Stimulated activated CD8-positive, alpha-beta memory T cell treated with anti-CD3 and anti-CD28 coated beads, Interleukin-15, amount 100 ng/mL, for 4 hours (primary cell): ENCODE measurements at places on chromosomes 16 and 17.

DNA sequence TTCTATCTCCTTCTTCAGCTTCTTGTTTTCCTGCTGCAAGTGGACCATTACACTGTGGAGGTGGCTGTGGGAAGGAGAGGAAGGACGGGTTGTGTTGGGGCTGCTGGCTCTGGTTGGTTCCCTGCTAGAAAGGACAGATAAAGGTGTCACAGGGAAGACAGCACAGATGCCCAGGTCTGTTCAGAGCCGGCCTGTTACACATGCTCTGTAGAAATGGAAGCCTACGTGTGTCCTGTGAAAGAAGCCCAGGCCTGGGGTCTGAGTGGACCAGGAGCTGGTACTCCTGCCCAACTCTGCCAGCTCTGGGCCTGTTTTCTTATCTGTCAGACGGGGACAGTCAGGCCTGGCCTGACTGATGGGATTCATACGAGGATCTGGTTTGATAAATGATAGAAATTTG, 26.4 kb downstream of the DHX38 start:
- no peak for DNase-seq

DNA sequence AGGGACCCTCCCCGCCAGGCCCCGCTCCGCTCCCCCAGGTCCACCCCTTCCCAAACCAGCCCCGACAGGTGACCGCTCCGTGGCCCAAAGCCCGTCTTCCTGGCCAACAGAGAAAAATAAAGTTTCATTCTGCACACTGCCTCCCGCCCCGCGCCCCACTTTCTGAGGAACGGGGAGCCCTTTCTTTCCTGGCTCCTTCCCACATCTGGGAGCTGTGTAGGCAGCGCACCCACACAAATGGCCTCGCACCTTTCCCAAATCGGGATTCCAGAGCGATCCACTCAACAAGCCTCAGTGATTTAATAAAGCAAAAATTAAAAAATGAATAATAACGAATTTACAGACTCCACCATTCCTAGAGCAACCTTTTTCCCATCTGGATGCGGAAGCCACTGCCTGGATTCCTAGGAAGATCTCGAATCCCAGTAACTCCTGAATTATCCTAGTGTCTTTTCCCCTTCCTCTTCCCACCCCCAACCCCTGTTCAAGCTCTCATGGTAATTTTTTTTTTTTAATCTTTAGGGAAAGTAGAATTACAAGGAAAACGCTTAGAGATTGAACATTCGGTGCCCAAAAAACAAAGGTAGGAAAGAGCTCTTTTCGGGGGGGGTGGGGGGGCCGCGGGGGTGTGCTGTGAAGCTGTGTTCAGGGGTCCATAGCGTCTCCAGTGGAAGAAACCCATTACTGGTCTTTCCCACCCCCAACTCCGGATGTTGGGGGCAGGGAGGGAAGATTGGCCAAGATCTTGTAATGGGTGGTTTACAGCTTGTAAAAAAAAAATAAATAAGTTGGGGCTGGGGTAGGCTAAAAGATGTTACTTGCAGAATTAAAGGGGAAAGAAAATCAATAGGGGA, 1.6 kb downstream of the IGF2BP1 start:
- DNase-seq: no peak

DNA sequence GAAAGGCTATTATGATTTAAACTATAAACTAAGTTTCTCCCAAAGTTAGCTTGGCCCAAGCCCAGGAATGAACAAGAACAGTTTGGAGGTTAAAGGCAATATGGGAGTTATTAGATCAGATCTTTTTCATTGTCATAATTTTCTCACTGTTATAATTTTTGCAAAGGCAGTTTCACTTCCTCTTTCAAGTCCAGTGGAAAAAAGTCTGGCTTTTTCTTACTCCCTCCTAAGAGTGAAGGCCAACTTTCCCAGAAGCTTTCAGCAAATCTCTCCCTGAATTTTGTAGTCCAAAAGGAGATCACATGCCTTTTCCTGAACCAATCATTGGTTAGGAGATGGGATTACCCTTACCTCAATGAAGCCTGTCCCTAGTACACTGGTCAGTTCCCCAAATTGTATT, 9.1 kb upstream of the BLMH start:
- no peak for DNase-seq

DNA sequence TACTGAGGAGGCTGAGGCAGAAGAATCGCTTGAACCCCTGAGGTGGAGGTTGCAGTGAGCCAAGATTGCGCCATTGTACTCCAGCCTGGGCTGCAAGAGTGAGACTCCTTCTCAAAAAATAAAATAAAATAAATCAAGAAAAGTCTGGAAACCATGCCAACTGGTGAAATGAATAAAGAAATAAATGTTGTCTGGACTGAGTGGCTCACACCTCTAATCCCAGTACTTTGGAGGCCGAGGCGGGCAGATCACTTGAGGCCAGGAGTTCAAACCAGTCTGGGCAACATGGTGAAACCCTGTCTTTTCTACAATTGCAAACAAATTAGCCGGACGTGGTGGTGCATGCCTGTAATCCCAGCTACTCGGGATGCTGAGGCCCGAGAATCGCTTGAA, 744 bp upstream of the LRRC37A3 start:
- no peak for DNase-seq

GRCh38 chr16:53896722-53897121, 192.8 kb downstream of the FTO start:
- no peak for DNase-seq

DNA sequence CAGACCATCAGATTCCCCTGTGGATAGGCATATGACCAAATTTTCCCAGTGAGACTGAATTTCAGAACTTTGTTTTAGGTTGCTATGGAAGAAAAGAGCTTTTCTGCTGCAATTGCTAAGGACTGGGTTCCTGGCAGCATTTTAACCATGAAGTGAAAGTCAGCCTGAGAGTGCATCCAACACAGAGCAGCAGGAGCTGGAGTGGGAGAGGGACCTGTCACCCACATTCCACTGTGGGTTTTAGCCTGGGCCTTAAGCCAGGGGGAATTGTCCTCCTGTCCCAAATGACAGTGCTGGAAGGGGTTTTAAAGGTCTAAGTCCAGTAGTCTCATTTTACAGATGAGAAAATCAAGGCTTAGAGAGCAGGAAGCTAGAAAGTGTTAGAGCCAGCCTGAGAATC, 203.5 kb upstream of the N4BP1 start:
- no peak for DNase-seq

GRCh38 chr16:70267516-70267915, 15.8 kb upstream of the EXOSC6 start:
- no peak for DNase-seq

- no peak for DNase-seq
These were observed 186.8 kb downstream of the IRF8 start for GRCh38 chr16:86085795-86086194.

- no peak for DNase-seq
These were observed 1.8 kb downstream of the SLC12A4 start for GRCh38 chr16:67966549-67967182.

DNA sequence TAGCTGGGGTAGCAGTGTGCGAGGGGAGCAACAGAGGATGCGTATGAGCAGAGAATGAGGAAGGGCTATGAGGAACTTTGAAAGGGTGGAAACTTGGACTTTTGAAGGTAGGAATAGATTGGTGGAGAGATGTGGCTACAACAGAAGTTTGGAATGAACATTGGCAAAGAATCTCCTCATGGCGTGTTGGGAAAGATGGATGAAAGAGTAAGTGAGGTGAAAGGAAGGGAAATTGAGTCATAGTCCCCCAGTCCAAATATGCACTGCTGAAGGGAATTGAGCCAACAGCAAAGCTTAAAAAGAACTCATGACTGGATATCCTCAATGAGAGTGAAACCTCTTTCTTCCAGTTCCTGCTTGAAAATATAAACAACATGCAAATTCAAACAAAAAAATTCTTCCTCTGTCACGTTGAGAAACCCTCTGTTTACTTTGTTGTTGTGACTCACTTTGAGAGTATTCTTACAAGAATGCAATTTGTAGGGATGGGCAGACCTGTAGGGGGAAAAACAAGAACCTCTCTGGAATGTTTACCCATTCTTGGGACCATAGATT, 313.2 kb upstream of the KCNJ16 start:
- DNase-seq: no peak

DNA sequence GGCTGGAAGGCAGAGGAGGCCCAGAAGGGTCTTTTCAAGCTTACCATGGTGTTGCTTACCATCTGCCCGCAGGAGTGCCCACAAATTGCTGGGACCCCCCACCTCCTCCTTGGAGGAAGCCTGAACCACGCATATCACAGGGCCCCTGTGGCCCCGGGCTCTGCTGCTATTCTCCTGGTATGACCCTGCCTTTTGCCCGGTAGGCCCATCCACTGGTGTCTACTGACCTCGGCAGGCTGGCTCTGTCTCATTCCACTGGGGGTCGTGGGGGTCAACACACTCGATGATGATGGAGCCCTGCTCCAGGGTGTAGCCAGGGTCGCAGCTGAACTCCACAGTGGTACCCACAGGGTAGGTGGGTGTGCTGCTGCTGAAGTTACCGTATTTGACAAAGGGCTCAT, 8.2 kb upstream of the PHF12 start:
- no peak for DNase-seq

DNA sequence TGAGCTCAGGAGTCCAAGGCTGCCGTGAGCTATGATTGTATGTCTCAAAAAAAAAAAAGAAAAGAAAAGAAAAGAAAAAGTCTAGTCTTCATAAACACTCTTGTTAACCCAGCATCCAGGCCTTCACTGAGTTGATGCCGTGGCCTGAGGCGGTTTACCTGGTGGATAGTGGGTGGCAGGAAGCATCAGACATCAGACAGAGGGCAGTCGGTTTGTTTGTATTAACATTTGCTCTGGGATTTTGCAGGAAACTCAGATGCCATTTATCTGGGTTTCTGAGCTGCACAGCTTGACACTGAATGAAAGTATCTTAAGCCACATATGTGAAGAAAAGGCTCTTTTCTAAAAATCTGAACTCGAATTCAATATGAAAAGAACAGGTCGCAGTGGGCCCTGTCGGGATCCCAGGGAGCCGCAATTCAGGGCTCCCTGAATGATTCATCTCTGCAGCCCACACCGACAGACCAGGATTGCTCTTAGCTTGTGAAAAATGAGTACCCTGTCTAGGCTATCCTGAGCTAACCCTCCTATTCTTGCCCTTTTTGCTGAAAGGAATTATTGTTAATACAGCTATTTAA, 1.1 kb upstream of the DBNDD1 start:
- DNase-seq: no peak

DNA sequence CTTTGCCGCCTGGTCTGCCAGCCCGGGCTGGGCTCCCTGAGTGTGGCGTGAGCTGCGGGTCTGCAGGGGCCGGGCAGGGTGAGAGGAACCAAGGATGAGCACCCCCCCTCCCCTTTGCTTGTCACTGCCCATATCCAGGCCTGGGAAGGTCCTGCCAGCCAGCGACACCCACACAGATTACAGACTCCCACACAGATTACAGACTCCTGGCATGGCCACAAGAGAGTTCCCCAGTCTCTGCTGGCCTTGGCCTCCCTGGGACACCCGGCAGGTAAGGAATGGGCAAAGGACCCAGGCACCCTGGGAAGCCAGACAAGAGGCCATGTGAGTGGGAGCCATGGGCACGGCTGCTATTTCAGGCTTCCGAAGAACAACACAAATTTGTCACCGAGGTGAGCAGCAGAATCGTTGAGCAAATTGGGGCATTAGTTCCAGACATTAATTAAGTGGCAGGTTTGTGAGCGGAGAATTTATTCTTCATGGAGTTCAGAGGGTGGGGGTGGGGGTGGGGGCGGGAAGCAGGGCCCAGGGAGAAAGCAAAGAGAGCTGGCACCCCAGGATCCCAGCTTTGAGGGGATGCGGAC, 41.4 kb downstream of the SRCIN1 start:
- no peak for DNase-seq

DNA sequence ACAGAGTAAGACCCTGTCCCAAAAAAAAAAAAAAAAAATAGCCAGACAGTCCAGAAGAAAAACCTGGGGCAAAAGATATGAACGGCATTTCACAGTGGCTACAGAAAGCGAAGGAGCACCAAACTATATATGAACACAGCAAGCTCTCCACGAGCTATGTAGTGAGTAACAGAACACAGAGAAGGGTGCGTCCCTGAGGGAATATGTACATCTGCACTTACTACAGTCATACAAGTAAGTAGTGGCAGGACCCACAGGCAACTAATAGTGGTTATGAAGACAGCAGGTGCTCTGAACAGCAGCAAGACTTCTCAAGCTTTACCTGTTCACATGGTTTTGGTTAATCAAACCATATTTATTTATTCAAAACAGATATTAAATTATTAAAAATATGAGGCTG, 15.8 kb downstream of the TRAP1 start:
- no peak for DNase-seq

DNA sequence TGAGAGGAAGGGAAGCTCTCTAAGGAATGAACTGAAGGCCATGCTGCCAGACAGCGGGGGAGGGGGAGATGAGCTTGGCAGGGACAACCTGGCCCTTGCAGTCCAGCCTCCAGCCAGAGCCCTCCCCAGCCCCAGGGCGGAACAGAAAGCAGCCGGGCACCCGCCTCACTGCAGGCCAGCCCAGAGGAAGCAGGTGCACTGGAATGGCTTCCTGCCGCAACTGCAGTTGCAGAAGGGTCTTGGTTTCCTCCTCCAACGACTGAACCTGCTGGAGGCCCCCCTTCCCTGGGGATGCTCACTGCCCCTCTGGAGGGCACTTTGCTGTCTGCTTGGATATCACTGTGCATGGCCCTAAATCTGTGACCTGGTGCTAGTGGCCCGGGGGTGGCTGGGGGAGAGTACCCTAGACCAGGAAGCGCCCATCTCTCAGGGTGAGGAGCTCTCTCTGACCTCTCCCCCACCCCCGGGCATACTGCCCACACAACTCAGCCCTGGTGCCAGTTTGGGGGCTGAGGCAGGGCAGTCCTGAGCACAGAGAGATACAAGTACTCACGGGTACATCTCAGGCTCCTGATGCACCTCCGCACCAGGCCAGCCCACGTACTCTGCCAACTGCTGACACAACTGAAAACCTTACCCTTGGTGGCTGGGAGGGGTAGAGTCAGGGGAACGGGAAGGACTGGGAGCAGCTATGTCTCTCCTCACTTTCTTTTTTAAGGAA, 41.1 kb downstream of the MYO18A start:
- no peak for DNase-seq

GRCh38 chr16:12170103-12171040, 193.8 kb downstream of the SNX29 start:
- DNase-seq: no peak

- DNase-seq: no peak
These were observed 19.0 kb upstream of the ITPRIPL2 start for GRCh38 chr16:19094542-19095365.

DNA sequence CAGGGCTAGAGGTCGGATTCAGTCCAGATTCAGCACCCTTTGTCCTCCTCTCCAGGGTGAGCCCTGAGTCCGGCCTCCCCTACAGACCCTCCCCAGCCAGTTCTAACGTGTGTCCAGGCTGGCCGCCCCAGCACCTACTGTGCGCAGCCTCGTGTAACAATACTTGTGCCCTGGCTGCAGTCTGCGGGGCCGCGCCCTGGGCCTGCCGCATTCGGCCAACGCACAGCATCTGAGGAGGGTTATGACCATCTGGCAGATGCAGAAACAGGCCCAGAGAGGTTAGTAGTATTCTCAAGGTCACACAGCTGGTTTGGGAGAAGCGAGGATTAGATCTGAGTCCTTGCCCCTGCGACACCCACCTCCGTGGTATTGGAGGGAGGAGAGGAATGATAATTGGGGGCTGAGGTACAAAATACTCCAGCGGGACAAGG, 968 bp downstream of the RIPOR1 start:
- DNase-seq: no peak

- no peak for DNase-seq
These were observed 10.9 kb upstream of the IL34 start for GRCh38 chr16:70635336-70636016.

- no peak for DNase-seq
These were observed 670.9 kb downstream of the TOX3 start for GRCh38 chr16:51875834-51876600.

- no peak for DNase-seq
These were observed 17.0 kb upstream of the RFFL start for GRCh38 chr17:35080536-35080935.
